ENCODE measurements at places on chromosomes 2 and 18.

DNA sequence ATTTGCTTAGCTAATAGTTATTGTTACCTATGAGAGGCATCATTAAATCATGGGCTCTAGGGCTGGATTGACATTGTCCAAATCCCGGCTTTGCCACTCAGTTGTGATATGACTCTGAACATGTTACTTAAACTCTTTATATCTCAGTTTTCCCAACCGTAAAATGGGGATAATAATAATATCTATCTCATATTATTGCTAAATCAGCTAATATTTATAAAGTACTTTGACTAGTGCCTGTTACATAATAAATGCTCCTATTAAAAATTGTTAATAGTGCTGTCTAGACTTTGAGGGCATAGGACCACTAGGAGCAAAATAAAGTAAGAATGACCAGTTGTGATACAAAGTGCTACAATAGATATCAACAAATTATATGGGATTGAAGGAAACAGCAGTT is 376.3 kb upstream of the FIGN start:
- no peak for DNase-seq

- no peak for DNase-seq
Measured at GRCh38 chr18:39825485-39826150, 2129.4 kb upstream of the PIK3C3 start.

GRCh38 chr2:37561615-37562569 is 109.5 kb downstream of the CDC42EP3 start:
- no peak for DNase-seq

DNA sequence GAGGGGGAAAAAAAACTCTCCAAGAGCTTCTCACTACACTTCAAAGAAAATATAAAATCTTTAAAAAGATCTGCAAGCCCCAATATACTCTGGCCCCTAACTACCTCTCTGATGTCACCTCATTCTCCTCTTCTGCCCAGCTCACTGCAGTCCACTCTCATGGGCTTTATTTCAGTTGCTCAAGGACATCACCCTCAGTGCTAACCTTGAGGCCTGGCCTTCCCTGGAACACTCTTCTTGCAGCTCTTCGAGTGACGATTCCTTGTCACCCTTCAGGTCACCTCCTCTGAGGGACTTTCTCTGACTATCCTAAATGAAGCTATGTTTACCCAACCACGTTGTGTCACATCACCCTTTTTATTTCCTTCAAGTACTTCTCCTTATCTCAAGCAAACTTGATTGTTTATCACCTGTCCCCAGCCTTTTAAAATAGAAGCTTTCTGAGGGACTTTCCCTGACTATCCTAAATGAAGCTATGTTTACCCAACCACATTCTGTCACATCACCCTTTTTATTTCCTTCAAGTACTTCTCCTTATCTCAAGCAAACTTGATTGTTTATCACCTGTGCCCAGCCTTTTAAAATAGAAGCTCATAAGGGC is 10.4 kb downstream of the RTTN start:
- no peak for DNase-seq

- peak; percentile 20 for DNase-seq
Measured at GRCh38 chr18:36688020-36688965, 140.5 kb downstream of the TPGS2 start.

DNA sequence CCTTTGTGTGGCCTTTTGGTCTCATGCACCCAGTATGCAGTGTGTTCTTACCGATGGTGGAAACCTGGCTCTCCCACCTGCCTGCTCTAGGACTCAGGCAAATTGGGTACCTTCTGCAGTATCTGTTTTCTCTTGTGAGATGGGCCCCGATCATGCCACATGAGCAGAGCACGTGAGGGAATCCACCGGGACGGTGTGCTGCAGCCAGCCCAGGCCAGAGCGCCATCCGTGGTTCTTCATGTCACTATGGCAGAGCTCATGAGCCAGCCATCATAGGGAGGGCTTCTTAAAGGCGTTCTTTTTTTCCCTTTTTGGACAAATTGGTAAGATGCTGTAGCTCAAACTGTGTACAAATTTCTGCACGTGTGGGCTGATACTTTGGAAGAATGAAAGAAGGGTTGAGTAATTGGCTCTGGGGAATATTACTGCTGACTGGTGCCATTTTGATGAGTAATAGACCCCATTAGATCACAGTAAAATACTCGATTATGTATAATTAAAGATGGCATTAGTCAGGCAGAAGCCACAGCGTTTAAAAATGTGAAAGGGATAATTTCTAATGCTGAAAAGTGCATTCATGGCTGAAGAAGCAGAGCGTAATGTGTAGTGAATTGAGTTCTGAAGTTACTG is 19.2 kb downstream of the SH3RF3 start:
- no peak for DNase-seq
